ENCODE measurements at places on chromosomes 7 and 10.

GRCh38 chr7:98079891-98080648, 26.6 kb upstream of the LMTK2 start:
- DNase-seq, result no peak

DNA sequence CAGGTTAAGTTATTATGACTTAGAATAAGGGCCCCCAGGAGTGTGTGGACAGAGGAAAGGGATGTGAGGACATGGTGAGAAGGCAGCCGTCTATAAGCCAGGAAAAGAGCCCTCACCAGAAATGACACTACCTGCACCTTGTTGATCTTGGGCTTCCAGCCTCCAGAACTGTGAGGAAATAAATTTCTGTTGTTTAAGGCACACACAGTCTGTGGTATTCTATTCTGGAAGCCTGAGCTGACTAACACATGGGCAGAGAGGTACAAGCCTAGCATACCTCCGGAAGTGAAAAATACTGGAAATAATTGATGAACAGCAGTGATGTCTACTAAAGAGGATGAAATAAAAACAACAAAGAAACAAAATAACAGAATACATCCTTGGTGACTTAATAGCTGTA, 46.1 kb upstream of the GRB10 start:
- no peak for DNase-seq

DNA sequence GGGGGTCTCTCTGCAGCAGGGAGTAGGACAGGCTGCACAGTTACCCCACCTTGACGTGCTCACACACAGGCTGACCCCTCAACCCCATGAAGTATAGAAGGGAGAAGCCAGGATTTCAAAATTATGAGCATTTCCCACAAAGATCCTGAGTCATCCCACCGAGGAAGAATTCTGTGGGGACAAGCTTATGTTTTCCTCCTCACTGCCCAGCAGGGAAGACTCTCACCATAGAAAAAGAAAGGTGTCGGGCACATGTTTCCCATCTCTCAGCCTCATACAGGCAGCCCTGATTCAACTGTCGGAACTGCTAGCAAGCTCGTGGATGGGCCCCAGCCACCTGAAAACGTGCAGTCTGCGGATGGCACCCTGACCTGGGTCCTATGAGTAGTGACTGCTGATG, 499.7 kb upstream of the MKI67 start:
- DNase-seq, result no peak

DNA sequence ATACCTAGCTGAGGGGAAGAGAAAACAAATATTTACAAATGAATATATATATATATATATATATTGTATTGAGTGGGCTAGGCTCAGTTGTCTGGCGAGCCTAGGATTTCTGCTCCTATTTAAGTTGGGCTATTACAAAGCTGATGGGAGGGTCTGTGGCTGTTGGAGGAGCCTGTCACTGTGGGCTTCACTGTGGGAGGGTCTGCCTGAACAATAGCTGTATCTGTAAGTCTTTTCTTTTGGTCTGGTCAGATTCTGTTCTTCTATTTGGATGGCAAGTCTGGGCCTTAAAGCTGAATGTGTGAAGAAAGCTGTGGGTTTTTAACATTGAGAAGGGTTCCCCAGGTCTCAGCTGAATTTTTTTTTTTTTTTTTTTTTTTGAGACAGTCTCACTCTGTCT, 220.6 kb upstream of the LYZL1 start:
- DNase-seq, result no peak

DNA sequence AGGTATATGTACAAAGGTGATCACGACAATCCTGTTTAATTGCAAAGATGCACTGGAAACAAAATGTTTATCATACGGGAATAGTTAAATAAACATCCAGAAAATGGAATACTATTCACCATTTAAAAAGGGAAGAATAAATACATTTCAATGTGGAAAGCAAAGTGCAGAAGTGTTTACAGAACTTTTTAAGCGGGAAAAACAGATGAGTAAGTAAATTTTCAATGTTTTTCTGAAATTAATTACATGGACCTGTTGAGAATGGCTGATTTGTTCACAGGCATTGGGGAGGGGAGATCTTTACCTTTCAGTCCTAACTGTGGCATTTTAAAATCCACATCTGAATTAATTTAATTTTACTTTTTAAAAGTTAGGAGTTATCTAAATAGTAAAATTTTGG, 7.1 kb downstream of the MTPN start:
- DNase-seq, result no peak

DNA sequence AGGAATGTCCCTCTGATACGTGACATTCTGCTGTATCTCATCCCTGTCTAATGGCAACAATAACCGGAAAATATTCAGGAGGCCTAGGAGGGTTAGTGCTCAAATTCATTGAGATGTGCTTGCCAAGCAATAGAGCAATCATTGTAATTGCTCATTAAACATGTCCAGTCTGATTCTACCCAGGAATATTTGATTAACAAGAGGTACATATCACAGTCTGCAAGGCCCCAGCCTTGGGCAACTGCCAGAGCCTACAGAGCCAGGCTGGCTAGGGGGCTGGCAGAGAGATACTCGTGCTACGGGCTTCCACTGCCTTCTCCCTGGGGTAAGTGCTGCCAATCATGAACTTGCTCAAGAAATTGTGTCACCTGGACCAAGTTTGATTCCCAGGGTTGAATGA, 99.1 kb downstream of the ALOX5 start:
- DNase-seq, result no peak

DNA sequence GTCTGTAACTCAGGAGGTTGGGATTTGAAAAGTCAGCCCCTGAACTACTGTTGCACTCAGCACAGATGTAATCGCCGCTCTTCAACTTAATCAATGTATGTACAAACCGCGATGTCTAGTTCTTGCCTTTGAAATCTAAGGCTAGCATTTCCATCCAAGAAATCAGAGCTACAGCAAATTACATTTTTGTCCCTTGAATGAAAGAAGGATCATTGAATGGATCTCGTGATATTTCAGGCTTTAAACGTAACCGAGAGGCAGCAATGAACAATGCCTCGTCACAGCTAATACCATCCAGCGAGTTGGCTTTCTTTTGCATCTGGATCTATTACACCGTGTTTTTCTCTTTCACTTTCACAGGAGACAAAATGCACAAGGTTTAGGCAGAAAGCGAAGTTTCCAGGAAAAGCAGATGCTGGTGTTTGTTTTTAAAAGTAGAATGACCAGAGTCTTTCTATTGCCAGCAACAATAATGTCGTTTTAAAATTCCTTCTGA, 5.5 kb downstream of the SKIDA1 start:
- DNase-seq, result no peak

DNA sequence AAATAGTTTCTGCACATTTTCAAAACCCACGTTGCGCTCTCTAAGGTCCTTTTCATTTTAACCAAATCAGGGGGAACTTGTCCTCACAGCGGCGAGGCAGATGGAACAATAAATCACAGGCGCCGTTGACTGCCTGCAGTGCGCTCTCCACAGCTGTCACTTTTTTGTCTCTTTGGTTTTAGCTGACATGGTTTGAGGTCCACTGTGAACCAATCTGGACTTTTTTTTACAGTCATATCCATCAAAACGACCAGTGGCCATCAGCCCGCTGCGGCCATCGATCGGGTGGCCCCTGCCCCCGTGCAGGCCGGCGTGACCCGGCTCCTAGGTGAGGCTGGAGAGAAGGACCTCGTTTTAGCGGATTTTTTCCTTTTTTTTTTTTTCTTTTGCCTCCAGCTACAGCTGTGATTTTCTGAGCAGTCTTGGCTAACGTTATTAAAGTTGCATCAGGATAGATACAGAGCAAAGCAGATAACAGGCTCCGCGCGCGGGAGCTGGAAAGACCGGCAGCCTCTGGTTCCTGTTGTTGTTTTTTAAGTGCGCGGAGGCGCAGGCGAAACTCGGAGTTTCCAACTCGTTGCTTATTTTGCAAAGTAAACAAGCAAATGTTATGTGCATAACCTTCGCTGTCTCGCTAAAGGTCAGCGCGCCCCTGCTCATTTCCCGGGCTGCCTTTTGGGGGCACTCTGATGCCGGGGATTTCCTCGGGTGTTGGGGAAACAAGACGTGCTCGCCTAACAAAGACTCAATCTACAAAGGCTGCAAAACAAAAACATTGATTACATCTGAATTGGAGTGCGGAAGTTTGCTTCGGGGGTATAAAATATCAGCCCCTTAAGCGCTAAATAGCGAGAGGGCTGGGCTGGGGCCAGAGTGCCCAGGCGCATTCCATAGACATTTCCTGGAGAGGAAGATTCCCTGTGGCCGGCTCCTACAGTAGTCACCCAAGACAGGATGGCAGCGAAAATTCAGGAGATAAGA, 414.8 kb upstream of the MKI67 start:
- DNase-seq, result no peak

DNA sequence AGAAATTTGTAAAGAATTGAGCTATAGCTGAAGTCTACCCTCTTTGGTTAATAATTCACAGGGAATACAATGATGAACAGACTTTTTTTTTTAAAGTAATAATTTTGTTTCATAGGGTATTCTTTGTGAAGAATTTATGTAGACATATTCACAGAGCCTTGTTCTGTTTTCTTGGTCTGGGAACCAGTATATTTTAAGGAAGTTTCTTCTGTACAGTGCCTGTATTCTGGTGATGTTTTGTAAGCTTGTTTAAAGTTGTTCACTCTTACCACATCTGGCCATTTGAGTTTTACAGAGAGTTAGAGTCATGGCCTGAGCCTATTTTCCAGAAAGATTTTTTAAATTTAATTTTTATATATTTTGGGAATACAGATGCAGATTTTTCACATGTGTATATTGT, 70.3 kb downstream of the CCSER2 start:
- no peak for DNase-seq
